ENCODE measurements at places on chromosomes 11 and 22.

GRCh38 chr11:125423247-125423849 lies 72.7 kb downstream of the FEZ1 start:
- DNase-seq = peak; percentile 3

DNA sequence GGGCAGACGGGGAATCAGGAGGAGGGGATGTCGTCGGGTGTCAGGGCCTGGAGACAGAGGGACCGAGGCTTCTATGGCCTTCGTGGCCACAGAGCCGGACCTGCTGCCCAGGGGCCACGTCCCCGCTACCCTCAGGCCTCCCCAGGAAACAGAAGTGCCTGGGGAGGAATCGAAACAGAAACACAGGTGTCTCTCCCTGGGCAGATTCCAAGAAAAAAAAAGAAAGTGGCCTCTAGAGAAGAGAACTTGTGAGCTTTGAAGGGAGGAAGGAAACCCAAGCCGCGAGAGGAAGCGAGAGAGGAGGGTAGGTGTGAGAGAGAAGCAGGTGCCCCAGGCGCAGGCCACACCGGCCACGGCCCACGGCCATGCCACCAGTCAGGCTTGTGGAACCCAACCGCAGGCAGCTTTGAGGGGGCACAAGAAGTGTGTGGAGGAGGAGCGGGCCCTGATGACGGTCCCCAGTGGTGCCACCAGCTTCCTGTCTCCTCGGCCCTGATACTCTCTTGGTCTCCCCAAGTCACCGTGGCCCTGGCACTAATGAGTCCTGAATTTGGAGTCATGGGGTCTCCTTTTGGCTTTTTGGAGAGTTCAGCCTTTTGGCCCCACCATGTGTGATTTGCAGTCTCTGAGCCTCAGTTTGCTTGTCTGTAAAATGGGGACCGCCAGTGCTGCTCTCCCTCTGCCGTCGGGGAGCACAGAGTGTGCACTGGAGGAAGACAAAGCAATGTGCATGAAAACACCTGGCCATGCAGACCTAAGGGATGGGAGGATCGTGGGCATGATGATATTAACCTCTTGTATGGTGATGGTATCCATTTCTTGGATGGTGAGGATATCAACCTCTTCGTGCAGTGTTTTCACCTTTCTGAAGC lies 25.2 kb downstream of the LIF start:
- DNase-seq = no peak

DNA sequence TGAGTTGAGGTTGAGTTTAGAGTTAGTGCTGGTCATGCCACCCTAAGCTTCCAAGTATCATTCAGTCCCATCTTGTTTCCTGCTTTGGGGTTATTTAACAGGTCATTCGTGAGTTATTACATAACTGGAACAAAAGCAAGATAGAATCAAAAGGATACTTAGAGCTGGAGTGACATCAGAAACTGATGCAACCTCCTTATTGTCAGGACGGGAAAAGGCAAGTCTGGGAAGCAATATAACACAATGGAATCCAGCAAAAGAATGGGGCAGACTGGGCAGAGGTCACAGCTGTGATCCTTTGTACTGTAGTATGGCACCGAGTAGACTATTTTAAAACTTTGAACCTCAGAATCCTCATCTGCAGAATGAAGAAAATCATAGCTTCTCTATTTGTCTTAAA lies 4.4 kb upstream of the PRSS23 start:
- DNase-seq = no peak

DNA sequence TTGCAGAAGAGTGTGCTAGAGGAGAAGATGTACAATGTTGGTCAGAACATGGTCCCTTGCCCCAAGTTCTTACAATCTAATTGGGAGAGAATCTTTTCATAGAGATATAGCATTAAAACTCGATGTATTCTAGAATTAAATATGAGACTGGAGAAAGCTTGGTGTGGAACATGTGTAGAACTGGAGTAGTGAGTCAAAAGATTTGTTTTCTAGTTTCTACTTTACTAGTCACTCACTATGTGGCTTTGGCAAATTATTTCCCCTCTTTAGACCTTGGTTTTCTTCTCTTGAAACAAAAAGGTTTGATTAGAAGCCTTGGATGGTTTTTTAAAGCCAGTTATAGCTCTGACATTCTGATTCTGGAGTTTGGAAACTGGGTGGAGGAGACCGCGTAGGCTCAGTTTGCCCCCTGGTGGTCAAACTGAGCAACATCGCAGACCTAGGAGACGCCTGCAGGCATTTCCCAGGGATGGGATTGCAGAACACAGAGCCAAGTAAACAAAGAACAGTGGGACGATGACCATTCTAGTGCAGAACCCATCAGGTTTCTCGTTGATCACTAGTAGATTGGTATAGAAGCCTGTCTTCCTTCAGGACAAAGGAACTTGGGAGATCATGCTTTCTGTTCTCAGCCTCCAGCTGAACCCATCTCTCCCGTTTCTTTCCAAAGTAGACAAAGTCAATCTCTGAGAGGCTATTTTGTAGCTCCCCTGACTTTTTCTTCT lies 8.5 kb upstream of the CHRDL2 start:
- DNase-seq = peak; percentile 30

- no peak for DNase-seq
These were observed 35.1 kb downstream of the FBLN1 start for GRCh38 chr22:45537734-45538181.

DNA sequence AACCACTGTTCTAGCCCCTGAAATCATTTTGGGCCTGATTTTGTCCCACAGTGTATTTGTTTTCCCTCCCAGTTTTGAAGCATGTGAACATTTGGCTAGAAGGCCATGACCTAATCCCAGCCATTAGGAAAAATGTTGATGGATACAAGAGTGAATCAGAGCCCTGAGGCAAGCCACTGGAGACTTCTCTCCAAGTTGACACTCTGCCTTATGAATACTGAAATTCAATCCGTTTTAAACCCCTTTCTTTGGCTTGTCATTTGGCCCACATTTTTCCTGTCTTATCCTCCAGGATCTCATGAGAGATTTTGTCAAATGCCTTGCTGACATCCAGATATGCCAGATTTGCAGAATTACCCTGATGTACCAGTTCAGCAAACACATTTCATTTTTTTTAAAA lies 158.8 kb downstream of the FAT3 start:
- no peak for DNase-seq

GRCh38 chr22:44398856-44399837 lies 86.4 kb upstream of the SHISAL1 start:
- DNase-seq = no peak

- DNase-seq = no peak
These were observed 89.7 kb downstream of the CCDC73 start for GRCh38 chr11:32704775-32705174.

- DNase-seq = no peak
These were observed 36.0 kb downstream of the PRCP start for GRCh38 chr11:82864268-82864667.

DNA sequence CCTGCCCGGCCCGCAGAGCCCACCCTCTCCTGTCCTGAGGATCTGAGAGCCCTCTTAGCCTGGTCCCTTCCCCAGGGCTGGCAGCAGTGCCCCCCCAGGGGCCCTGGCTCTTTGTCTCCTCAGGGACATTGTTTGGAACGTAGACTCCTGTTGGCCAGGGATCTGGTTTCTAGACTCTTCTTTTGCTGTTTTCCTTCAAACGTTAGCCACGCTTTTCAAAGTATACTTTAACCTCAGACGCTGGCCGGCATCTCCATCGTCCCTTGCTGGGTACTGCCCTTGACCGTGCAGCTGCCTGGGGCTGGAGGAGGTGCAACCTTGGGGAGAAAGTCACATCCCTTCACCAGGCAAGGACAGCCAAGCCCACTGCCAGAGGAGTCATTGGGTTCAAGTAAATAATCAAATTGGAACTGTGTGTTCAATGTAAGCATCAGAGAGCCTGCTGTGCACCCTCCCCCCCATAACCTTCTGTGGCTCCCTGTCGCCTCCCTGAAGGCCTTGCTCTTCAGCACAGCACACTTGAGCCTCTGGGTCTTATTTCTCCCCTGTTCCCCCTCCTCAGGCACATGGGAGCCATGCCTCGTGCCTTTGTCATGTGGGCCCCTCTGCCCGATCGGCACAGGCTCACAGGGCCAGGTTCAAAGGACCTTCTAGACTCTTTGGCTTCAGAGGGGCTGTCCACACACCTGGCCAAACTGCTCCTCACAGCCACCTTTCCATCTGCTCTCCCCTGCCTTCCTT lies 21.8 kb upstream of the WNT7B start:
- DNase-seq = no peak

DNA sequence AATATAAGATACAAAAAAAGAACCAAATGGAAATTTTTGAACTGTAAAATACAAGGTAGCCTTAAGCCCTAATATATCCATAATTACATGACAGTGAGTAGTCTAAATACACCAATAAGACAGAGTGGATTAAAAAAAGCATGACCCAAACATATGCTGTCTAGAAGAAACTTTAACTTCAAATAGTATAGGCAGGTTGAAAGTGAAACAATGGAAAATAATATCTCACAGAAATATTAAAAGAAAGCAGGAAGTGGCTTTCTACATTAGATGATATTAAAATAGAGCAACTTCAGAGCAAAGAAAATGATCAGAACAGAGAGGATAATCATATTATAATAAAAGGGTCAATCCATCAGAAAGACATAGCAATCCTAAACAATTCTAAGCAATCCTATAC lies 21.8 kb downstream of the DCUN1D5 start:
- DNase-seq = no peak

- DNase-seq = no peak
These were observed 31.5 kb downstream of the EHF start for GRCh38 chr11:34652191-34652973.

GRCh38 chr11:92168936-92169335 lies 55.7 kb upstream of the FAT3 start:
- no peak for DNase-seq

DNA sequence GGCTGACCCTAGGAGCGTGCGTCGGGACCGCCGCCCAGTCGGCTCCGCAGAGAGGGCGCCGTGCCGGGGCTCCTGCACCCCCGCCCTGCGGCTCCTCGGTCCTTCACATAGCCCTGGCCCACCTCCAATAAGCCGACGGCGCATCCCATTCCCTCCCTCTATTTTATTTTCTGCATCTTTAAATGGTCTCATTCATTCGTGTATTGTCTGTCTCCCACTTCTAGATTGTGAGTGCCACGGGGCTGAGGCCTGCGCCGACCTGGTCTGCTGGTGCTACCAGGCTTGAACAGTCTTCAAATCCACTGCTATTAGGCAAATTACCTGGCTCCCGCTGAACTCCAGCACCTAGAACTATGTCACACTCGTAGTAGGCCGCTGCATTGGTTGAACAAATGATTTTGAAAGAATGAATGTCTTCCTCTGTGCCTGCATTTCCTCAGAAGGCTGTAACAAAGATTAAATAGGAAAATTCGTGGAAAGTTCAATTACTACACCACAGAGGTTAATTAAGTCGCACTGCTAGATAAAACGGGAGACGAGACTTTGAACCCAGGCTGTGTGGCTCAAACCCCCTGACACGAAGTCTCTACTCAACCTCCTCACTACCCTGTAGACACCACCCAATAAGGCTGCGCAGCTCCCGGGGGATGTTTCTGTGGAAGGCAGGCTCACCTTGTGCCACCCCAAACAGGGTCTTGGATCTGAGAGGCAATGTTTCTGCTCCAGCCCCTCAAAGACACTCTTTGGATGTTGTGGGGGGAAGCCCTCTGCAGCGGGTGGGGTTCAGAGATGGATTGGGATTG lies 1.2 kb upstream of the PPP1R14B start:
- no peak for DNase-seq

DNA sequence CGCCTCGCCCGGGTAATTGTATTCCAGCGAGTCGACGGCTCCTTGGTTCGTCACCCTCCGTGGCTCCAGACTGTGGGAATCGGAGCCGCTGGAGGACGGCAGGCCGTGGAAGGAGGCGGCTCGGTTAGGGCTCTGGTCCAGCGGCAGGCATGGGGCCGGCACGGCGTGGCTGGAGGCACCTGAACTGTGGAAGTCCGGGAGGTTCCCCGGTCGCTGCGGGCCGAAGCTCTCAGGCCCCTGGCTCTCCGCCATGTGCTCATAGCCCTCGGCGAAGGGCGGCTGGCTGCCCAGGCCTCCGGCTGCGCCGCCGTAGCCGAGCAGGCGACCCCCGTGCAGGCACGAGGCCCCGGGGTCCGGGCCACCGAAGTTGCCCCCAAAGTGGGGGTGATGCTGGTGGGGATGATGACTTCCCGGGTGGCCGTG lies 1.7 kb downstream of the MN1 start:
- DNase-seq = no peak

- no peak for DNase-seq
These were observed 839 bp downstream of the LRRN4CL start for GRCh38 chr11:62688491-62688890.

DNA sequence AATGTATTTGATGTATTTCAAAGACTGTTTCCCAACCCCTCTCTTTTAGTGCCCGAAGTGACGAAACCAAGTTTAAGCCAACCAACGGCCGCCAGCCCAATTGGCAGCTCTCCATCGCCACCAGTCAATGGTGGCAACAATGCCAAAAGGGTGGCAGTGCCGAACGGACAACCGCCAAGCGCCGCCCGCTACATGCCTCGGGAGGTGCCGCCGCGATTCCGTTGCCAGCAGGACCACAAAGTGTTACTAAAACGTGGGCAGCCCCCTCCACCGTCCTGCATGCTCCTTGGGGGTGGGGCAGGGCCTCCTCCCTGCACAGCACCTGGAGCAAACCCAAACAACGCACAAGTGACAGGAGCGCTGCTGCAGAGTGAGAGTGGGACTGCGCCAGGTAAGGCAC lies 84.1 kb downstream of the TNRC6B start:
- no peak for DNase-seq

- no peak for DNase-seq
These were observed 28.5 kb upstream of the MUC5B start for GRCh38 chr11:1194231-1194976.

DNA sequence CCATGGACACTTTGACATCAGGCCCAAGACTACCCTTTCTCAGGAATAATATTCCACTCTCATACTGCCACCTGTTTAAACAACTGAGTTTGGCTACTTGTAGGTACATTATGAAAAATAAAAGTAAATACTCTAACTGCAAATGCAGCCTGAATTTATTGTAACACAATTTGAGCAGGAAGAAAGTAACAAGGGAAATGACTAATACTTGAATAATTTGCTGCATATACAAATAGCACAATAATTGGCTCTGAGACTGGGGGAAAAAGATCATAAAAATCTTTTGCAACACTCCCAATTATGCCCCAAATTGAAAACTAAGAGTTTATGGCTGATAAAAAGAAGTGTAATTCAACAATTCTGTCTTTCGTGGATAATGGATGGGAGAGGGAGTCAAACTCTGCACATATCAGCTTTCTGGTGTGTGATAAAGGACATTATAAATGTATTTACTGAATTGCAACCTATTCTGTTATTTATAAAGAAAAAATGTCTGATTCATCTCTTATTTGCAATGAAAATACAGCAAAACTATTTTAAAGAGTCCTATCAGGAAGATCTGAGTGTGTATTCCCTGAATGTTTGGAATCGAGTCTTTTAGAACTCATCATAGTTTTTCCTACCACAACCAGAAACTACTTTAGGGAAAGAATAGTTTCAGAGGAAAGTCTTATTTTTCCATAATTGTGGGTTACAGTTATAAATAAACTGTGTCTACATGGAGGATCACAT lies 359.0 kb downstream of the JRKL start:
- no peak for DNase-seq

GRCh38 chr11:17989306-17989705 lies 23.5 kb downstream of the SERGEF start:
- no peak for DNase-seq

All from stimulated activated CD4-positive, alpha-beta T cell treated with anti-CD3 and anti-CD28 coated beads, Interleukin-12 subunit alpha, Interleukin-12 subunit beta, amount 100 ng/mL, for 48 hours (primary cell).